ENCODE measurements at places on chromosomes 12 and 14. TPM values are rescaled to one million over a fixed set of nuclear protein-coding genes. Genes with fewer than 3 reads are reported as not detected.
A peak's percentile ranks its signal among the peaks of the same experiment; 100 is the strongest.

DNA sequence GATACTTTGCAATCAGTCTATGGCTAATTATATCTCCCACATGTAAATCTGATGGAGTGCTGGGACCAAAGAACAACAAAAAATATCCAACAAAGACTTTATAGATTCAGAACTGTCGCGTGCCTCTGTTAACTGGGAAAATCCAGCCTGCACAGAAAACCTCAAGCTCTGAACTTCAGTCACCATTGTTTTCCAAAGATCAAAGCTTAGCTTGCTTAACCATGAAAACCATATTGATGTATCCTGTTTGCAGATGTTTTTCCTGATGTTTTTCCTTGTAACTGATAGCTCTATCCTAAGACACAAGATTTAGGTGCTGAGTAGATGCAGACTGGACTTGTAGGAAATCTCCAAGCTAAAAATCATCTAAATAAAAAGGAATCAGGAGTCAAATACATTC, 163.7 kb downstream of the GXYLT1 start:
- no peak for DNase-seq
- H3K27me3 ChIP-seq = no peaks in the 10 kb centered on the region

GRCh38 chr14:30728471-30728870, 106.4 kb downstream of the SCFD1 start:
- H3K4me1 ChIP-seq = no peaks in the 10 kb centered on the region
- no peaks in the 10 kb centered on the region for H3K27me3 ChIP-seq

- H3K27me3 ChIP-seq = no peaks in the 10 kb centered on the region
- H3K27ac ChIP-seq = peak overlapping the region; percentile 97
These were observed 293 bp downstream of the IFI27L1 start for GRCh38 chr14:94081386-94081820.

GRCh38 chr12:59403259-59403932, 192.4 kb upstream of the SLC16A7 start:
- H3K4me3 ChIP-seq = no peak overlapping the region
- no peak overlapping the region for H3K27ac ChIP-seq
- H3K27me3 ChIP-seq = no peaks in the 10 kb centered on the region

The NGDN gene
- total RNA-seq = 39.8 TPM

The GPR65 gene
- 2.3 TPM for total RNA-seq

The MLH3 gene
- total RNA-seq = 42.9 TPM

The PDE6H gene
- total RNA-seq = not detected

The NOS1 gene
- total RNA-seq = not detected
